ENCODE measurements at places on chromosomes 4 and X. TPM values are rescaled to one million over a fixed set of nuclear protein-coding genes. Genes with fewer than 3 reads are reported as not detected.

The AFM gene
- not detected for total RNA-seq

The PTPN13 gene
- 14.3 TPM for total RNA-seq

The ATP8A1 gene
- 2.1 TPM for total RNA-seq

The TEX13C gene
- not detected for total RNA-seq

The CCDC149 gene
- 8.5 TPM for total RNA-seq
